ENCODE measurements at places on chromosomes 12 and 14.

DNA sequence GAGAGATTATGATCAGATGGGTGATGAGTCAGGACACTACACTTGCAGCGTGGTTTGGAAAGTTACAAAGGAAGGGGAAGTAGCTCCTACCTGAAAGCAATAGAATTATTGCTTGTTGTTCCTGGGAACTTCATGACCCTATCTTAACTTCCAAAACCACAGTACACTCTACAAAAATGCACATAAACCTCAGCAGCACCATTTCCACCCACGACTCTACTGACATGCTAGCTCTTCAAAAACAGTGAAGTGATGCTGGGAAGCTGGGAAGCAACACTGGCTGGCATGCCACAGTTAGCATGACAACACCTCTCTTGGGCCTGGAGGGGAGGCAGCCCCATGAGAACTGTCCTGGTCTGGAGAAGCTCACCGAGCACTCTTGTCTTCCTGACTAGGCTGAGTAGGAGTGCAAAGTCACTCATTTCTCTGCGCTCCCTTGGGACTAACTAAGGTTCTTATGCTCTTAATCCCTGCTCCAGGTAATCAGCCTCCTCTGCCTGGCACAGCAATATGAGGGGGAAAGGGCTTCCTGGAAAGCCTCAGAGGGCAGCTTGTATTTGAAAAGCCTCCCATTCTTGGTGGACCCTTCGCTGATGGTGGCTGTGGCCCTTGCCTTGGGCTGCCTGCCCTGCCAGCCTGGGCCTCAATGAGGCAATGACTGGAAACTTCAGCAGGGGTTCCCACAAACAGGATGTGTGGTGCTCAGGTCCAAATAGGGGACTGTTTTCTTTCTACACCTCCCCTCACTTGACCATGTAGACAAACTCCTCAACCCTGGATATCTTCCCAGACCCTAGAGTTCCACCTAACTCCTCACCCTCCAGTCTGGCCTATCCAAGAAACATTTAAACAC lies 1.2 kb downstream of the KRT3 start:
- DNase-seq, result no peak

DNA sequence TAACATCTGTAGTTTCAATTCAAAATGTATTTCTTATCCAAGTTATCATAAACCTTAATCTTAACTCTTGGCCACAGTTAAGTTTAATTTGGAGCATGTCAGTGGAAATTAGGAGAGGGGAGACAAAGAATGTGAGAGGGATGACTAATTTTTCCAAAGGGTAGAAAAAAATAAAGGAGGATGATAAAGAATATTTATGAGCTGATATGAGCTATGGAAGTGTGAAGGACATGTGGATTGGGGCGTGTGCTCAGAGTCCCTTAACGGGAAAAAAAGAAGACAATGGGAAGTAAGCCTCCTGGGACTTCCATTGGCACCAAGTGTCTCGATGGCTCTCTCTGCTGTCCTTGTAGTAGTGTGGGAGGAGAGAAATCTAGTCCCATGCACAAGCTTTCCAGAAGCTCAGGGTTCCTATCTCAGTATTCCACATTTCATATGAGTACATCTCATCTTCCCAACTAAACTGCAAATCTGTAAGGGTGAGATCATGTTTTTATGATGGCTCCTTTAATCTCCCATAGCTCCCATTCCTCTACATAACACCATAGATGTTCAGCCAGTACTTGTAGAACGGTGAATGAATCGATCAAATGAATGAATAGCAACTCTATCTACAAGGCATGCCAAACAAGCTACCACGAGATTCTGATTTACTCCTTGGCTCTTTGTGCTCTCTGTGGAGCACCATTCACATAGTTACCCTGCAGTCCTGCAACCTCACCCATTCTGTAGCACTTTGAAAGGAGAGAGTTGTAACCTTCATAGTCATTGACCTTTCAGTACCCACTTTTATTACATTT lies 27.4 kb downstream of the BCL2L14 start:
- no peak for DNase-seq

DNA sequence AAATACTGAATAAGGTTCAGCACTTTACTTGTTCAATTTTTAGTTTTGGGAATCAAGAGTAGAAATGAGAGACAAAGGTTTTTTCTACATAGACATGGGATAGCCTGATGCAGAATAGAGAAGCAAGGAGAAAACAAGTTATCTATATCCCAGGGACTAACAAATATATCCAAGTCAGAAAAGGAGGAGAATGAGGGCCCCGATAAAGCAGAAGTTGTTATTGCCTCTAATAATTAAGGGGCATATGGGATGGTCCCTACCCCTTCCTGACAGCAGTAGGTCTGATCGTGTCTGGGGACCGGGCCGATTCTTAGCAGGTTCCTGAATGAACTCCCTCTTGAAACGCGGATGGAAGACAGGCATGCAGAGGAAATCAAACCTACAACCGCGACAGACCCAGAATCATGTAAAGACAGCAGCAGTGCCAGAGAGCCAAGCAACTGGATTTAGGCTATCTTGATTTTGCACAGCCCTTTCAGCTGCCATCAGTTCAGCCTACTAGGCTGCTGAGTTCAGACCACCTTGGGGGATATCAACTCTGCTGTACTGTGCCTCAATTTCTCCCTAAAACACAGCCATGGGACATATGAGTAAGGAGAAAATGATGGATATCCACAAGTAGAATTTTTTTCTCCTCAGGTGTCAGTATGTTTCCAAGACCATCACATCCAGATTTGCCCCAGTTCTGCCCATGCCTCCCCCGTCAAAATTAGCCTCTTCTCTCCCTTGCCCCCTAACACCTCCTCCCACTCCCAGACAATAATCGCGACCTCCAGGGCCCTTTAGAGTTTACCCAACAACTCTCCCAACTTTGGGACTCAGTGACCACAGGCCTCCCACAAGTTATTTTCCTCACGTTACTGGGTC lies 706 bp downstream of the PRMT5 start:
- DNase-seq, result no peak

DNA sequence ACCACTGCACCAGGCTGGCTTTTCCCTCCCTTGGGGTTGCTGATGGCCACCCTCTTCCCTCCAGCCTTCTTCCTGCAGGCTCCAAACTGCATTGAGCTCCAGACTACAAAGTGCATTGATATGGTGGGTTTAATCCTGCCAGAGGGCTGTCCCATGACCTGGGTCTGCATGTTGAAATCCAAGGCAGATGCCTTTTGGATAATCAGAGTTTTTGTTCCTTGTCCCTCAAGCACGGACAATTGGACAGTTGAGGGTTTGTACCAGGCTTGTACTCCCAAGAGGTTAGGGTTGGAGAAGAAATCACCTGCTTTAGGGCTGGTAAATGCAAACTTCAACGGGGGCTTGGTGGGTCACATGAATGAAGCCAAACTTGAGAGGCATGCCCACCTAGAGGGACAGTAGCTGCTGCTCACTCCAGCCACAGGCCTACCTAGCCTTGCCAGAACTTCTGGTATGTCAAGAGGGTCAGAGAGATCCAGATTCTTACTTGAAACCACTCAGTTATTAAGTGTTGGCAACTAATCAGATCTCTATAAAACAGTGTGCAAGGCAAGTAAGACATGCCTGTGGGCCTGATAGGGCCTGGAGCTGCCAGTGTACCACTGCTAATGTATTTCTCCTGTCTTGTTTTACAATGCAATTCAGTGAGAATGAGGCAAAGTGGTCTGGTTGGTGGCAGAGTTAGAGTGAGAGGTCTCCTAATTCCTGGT lies 21.7 kb upstream of the KRT83 start:
- no peak for DNase-seq

GRCh38 chr12:48934312-48934706 lies 9.0 kb upstream of the FKBP11 start:
- DNase-seq, result no peak

DNA sequence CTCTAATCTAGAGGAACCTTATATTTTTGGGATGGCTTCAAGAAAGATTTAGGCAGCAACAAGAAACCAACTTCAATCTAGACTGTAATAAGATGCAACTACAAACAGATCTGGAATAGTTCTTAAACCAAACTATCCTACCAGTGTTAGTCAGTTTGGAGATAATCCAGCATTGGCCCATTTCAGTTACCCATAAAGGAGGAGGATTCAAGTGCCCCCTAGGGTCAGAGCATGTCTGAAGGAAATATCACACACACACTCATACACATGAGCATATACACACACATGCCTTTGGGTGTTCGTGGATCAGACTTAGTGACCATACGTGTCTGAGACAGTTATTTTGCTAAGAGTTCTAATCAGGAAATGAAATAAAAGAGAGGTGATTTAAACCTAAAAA lies 261.2 kb downstream of the ADAMTS20 start:
- DNase-seq, result no peak

GRCh38 chr12:117457189-117457588 lies 95.8 kb upstream of the NOS1 start:
- no peak for DNase-seq

- no peak for DNase-seq
Measured at GRCh38 chr12:121523741-121524140, 57.1 kb downstream of the KDM2B start.

DNA sequence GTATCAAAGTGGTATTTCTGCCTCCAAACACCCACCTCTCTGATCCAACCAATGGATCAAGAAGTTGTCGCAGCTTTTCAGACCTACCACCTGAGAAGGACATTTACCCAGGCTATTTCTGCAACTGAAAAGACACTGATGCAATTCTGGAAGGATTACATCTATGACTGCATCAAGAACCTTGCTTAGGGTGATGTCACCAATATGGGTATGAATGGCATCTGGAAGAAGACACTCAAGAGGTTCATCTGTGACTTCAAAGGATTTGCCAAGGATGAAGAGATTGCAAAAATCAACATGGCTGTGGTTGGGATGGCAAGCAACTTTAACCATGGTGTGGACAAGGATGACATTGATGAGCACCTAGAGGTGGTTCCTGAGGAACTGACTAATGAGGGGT lies 154.2 kb downstream of the PCNX1 start:
- no peak for DNase-seq

DNA sequence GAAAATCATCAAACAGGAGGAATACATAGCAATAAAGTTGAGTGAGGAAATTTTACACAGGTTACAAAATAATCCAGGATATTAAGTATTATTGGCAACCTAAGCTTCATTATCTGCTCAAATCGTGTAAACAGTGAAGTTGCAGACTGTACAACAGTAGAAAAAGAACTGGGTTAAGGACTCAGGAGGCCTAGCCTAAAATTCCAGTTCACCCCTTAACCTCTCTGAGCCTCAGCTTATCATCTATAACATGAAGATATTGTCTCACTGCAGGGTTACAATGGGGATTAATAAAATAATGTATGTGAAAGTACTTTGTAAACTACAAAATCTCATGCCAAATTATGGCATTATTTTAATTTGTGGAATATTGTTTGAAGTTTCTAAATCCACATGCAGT lies 26.0 kb downstream of the DDHD1 start:
- no peak for DNase-seq

DNA sequence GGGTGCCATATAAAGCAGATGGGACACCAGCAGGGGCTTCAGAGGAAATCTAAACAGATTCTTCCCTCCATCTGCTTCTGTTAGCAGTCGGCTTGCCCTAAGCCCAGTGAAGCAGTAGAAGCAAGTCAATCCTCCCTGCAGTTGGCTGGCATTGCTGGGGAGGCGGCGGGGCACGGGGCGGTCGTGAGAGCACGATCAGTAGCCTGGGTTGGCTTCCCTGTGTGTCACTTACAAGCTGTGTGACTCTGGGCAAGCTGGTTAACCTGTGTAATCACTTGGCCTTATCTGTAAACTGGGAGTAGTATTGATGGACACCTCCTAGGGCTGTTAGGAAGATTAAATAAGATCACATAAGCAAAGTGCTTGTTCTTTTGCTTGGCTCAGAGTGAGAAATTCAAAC lies 19.4 kb downstream of the MYRFL start:
- DNase-seq, result no peak

DNA sequence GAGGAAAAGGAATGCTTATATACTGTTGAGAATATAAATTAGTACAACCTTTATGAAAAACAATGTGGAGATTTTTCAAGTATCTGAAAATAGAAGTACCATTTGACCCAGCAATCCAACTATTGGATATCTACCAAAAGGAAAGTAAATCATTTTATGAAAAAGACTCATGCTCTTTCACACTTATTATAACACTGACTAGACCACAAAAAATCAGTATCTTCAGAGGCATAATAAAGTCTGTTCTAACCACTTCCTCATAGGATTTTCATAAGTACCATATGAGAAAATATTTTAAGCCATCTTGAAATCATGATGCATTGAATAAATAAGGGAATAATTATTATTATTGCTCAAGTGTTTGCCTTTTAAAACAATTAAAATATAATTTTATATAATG lies 90.8 kb downstream of the SLCO1B1 start:
- DNase-seq, result no peak

DNA sequence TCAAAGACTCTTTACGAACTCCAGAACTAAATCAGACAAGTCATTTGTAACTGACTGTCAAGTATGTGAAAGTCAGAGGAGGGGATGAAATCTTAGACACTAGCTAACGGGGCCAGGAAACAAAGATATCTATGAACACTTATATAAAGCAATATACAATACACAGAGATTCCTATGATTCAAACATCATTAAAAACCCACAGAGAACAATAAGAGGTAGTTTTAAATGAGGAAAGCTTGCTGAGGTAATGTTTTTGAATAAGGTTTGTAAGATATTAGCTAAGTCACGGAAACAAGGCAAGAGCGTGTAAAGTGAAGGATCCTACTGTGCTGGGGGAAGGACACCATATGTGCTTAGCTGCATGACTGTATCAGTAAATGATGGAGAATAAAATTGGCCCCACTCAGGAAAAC lies 36.7 kb downstream of the SAV1 start:
- no peak for DNase-seq

- DNase-seq, result no peak
Measured at GRCh38 chr12:6295094-6295811, 15.2 kb upstream of the PLEKHG6 start.

DNA sequence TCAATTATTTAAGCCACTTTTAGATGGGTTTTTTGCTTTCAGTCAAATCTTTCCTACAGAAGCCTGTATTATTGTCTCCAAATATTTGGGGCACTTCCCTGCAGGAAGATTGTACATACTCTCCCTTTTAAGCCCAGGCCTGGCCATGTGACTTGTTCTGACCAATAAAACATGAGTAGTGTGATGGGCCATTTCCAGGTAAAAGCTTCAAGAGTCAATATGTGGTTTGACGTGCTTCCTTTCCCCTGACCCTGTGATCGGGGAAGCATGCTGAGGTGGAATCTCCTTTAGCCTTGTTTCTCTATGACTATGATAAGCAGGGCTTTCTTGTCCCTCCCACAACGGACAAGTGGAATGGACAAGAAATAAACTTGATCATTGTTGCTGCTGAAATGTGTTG lies 14.2 kb upstream of the NIN start:
- DNase-seq, result no peak

DNA sequence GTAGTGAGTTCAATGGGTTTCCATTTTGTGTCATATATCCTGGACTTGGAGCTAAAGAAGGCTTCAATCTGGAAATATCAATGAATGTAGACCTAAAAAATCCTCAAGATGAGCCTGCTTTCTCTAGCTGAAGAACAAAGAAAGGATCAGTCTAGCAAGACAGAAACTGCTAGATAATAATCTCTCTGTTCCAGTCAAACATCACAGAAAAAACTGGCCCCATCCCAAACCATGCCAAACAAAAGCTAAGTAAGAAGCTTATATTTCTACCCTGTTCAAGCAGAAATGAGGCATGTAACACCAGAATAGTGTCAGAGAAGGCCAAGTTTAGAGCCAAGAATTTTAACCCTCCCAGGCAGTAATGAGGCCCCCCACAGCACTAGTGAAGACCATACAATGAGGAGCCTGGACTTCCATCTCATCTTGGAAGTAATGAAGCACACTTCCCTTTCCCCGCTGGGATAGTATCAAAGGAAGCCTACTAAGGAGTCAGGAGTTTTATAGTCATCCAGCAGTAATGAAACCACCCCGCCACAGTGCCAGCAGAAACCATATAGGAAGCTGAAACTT lies 95.8 kb downstream of the NELL2 start:
- DNase-seq, result no peak

GRCh38 chr12:58285551-58285950 lies 344.2 kb downstream of the ATP23 start:
- DNase-seq, result no peak

Measured in 8988T (cell line).